ENCODE measurements at places on chromosomes 1 and 21.

DNA sequence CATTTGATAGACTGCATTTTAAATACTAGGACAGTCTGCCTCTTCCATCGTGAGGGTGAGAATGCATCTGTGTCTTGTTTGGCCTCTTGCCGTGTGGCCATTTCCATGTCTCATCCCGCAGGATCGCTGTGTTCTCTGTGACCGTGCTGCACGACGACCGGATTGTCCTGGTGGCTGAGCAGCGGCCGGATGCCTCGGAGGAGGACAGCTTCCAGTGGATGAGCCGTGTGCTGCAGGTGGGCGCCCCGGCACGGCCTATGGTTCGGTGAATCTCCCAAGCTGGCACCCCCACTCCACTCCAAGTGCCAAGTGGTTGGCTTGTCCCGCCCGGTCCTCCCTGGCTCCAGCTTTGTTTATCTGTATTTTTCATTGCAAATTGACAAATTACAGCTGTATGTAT lies 55.2 kb downstream of the S100B start:
- DNase-seq, result no peak

- no peak for DNase-seq
Observed at GRCh38 chr1:162629651-162630050, 2.6 kb upstream of the DDR2 start.

DNA sequence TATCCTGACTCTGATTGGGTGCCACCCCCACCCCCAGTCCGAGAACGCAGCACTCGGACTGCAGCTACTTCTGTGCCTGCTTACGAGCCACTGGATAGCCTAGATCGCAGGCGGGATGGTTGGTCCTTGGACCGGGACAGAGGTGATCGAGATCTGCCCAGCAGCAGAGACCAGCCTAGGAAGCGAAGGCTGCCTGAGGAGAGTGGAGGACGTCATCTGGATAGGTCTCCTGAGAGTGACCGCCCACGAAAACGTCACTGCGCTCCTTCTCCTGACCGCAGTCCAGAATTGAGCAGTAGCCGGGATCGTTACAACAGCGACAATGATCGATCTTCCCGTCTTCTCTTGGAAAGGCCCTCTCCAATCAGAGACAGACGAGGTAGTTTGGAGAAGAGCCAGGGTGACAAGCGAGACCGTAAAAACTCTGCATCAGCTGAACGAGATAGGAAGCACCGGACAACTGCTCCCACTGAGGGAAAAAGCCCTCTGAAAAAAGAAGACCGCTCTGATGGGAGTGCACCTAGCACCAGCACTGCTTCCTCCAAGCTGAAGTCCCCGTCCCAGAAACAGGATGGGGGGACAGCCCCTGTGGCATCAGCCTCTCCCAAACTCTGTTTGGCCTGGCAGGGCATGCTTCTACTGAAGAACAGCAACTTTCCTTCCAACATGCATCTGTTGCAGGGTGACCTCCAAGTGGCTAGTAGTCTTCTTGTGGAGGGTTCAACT lies 2.1 kb downstream of the RBM15 start:
- no peak for DNase-seq

DNA sequence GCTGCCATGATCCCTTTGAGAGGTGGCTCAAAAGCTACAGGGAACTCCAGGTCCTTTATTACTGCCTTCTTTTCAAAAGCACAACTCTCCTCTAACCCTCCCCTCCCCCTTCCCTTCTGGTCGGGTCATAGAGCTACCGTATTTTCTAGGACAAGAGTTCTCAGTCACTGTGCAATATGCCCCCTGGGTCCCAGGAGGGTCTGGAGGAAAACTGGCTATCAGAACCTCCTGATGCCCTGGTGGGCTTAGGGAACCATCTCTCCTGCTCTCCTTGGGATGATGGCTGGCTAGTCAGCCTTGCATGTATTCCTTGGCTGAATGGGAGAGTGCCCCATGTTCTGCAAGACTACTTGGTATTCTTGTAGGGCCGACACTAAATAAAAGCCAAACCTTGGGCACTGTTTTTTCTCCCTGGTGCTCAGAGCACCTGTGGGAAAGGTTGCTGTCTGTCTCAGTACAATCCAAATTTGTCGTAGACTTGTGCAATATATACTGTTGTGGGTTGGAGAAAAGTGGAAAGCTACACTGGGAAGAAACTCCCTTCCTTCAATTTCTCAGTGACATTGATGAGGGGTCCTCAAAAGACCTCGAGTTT lies 3.1 kb downstream of the BTG2 start:
- no peak for DNase-seq

- DNase-seq, result no peak
Observed at GRCh38 chr1:30356839-30357238, 366.5 kb downstream of the MATN1 start.

DNA sequence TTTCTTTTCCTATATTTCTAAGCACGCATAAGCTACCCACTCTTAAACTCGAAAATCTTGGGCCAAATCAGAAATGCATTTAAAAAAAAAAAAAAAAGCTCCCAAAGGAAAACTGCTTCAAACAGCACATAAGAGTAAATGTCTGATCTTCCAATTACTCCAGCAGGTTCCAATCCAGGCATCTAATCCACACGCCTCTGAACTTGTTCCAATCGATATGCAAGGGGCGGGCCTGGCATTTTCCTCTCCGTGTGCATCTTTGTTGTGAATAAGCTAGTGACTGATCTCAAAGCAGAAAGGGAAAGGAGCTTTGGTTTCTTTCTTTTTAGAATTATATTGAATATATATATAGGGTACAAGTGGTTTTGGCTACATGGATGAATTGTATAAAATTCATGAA lies 365.5 kb downstream of the PRDM2 start:
- no peak for DNase-seq

DNA sequence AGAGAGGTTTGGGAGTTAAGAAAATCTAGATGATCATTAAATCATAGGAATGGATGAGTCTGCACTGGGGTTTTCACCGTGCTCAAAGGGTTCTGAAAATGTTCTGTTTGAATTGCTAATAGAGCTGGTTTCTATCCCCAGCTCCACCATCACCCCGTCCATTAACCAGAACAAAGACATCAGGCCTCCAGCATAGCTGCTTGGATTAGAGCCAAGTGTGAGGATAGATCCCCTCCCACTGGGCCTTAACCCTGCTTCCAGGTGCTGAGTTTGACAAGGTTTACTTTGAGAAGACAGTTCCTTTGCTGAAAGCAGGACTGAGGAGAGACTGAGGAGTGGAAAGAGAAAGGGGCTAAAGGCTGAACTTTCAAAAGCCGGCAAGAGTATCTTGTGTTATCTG lies 48.3 kb downstream of the MPZL1 start:
- DNase-seq, result no peak

GRCh38 chr1:78081980-78082860 lies 36.5 kb downstream of the GIPC2 start:
- no peak for DNase-seq

DNA sequence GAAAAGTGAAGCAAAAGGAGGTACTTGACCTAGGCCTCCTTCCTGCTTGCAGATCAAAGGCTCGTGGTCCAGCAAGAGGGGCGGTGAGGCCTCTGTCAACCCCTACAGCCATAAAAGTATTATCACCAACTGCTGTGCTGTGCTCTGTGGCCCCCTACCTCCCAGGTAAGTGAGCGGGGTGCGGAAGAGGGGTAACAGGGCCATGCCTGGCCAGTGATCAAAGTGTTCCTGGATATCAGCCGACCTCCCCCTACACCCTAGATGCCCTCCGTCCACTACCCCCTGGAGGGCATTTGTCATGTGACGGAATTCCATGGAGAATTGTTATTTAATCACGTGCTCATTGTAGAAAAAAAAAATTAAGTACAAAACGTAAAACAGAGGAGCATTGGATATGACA lies 10.2 kb upstream of the SFN start:
- DNase-seq, result no peak

DNA sequence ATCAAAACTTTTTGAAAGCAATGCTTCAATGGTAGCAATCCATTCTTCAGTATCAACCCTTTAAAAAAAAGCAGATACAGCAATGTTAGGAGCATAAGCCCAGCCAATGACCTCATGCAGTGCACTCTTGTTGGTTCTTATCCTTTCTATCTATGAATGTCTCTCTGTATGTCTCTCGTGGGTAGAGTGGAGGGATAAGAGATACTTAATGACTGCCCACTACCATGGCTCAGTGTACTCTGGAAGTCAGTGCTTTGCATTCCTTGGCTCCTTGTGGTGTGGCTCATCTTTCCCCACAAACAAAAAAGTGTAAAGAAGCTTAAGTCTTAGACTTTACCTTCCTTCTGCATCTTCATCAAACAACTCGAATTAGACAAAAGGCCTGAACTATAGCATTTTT lies 50.3 kb downstream of the PCSK9 start:
- no peak for DNase-seq

GRCh38 chr1:111516005-111516535 lies 12.6 kb upstream of the ADORA3 start:
- DNase-seq, result no peak

DNA sequence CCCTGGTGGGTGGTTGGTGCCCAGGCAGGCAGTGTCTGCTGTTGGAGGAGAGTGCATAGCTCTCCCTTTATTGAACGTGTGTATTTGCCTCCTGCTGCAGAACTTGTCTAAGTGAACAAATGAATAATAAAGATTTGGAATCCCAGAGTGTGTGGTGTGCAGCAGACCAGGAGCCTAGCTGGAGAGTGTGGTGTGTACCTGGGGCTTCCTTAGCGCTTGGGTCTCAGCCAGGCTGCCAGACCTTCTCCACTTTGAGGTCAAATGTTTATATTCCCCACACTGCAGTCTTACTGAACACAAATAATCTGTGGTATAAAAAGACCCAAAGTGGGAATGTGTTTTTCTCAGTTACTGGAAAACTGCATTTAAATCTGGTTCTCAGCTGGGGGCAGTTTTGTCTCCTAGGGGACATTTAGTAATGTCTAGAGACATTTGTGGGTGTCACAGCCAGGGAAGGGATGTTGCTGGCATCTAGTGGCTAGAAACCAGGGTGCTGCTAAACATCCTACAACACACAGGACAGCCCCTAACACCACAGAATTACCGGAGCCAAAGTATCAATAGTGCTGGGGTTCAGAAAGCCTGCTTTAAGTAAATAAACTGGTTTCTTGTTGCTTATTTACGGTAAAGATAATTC lies 23.6 kb downstream of the SLC37A1 start:
- no peak for DNase-seq

DNA sequence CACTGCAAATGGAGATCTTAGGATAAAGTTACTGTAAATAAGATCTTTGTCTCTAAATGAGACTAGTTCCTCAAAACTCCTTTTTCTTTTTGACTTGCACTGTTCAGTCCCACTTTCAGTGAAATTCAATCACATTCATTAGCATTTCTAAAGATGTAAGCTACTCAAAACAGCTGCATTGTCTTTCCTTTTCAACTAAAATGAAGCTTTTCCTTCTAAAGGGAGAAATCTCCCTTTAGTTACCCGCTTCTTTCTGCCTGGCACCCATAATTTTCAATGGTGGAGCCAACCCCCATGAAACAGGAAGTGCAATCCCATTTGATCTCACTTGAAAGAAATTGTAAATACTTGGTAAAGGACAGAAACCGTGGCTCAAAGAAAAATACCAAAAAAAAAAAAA lies 387.4 kb upstream of the PKN2 start:
- no peak for DNase-seq

DNA sequence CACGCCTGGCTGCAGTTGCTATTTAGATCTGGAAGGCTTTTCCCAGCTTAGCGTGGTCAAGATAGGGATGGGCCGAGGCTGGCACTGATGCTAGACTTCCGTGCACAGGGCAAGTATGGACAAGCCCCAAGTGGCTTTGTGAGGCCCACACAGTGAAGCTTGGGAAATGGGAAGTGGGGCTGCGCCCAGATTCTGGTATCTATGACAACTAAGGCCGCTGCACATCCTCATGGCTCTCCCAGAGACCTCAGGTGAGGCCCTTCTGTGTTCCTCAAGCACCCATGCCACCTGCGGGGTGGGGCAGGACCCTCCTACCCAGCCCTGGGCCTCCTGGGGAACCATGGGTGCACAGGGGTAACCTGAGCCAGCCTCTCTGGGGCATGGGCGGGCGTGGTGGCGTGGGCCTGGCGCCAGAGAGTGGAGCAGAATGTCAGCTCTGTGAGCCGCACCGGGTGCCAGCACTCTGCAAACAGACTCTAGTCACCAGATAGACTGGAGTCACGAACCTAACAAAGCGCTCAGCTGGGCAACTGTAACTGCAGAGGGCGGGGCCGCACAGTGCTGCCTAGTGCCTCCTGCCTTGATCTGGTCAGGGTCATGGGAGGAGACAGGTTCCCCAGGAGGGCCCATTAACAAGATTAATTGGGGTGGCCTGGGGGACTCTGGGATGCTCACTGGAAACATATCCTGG lies 46.4 kb downstream of the ELF3 start:
- DNase-seq, result no peak

- no peak for DNase-seq
Observed at GRCh38 chr1:182229921-182230491, 161.6 kb downstream of the GLUL start.

- DNase-seq, result no peak
Observed at GRCh38 chr21:41102281-41102680, 65.7 kb upstream of the BACE2 start.

- DNase-seq, result no peak
Observed at GRCh38 chr1:150563340-150564038, 14.3 kb downstream of the ADAMTSL4 start.

- DNase-seq, result no peak
Observed at GRCh38 chr1:60461925-60462595, 388.5 kb upstream of the C1orf87 start.

Data from stimulated activated CD8-positive, alpha-beta memory T cell treated with anti-CD3 and anti-CD28 coated beads, Interleukin-4, amount 100 ng/mL, for 1 hour (primary cell).